Caco-2 (cell line): ENCODE measurements at places on chromosomes 16 and 17. TPM values are rescaled to one million over a fixed set of nuclear protein-coding genes. Genes with fewer than 3 reads are reported as not detected.

DNA sequence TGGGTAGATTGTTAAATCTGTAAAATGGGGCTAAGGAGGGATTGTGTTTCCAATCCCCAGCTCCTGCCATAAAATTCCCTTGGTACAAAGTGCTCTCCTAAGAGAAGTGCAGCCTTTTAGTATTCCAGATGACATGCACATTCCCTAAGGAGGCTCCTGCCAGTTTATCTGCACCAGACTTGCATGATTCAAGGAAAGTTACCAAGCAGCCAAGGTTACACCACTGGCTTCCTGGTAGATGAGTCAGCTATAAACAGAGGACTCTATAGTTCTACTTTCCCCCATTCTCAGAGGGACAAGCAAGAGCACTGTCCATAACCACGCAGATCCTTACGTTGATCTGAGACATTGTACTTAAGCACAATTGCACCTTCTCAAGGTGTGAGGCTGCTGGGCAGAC lies 1.9 kb downstream of the CALB2 start:
- DNase-seq = no peak

GRCh38 chr16:51271156-51271701 lies 120.2 kb upstream of the SALL1 start:
- no peak for DNase-seq

- DNase-seq = no peak
Observed at GRCh38 chr17:68514831-68515635, 2.8 kb downstream of the PRKAR1A start.

DNA sequence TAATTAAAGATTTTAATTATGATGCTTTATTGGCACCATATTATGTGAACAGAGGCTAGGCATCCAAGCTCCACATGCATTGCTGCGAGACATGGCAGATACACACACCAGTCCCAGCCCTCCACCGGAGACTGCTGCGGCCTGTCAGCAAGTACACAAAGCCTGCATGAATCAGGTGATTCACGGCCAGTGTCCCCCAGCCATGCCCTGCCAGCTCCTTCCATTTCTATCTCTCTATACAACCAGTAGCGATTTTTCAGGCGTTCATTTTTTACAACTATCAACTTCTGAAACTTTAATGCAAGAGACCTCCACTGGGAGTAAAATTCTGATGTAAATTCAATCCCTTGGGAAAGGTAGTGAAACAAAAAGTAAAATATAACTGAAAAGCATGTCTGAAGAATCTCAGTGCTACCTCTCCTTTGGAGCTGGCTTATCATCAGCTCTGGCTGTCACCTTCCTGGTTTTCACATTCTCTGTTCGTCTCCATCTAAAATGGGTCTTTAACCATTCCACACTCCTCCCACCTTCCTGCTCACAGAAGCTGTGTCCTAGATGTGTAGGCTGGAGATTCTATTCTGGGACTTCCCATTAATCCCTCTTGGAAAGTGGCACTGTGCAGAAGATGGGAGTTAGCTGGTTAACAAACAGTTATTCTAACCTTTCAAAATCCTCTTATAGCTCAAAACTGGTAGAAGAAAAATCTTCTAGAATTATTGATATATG lies 32.2 kb downstream of the HS3ST3A1 start:
- no peak for DNase-seq

- DNase-seq = no peak
Observed at GRCh38 chr16:66510711-66511601, 39.0 kb downstream of the TK2 start.

- DNase-seq = no peak
Observed at GRCh38 chr16:25750488-25751216, 58.9 kb downstream of the HS3ST4 start.

DNA sequence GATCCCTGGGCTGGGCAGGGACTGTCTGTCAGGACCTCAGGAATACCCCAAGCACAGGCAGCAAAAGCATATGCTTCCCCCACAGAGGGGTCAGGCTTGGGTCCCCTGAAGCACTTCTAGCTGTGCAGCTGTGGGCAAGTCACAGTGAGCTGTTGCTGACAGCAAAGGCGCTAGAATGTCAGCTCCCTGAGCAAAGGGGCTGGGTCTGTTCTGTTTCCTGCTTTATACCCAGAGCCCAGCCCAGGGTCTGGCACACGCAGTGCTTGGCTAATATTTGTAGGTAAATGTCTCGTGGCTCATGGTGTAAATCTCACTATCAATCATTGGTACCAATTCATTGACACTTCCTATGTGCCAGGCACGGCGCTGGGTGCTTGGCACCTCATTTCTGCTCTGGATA lies 16.6 kb upstream of the MPRIP start:
- no peak for DNase-seq

The APOBR gene
- total RNA-seq = 0.61 and 0.63 TPM in 2 replicates

The SLC12A3 gene
- 0.67 and 0.73 TPM in 2 replicates for total RNA-seq

The NRN1L gene
- 0.93 TPM in 1 of 2 replicates, not detected in the other for total RNA-seq
